ENCODE measurements at places on chromosomes 16 and 17.

DNA sequence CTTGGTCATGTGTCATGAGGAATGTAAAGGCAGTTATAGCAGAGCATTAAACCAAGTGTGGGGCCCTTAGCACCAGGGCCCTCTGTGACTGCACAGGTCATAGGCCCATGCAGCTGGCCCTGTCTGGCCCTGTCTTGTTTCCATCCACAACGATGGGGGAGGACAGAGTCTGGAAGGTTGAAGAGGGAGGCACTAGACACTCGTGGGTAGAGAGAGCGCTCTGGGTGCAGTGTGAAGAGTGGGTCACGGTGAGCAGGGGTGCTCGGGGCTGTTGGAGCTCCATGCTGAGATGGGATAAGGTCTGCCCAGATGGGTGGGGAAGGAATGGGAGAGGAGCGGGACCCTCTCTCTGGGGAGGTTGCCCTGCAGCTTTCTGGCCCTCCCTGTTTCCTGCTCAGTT, 12.8 kb upstream of the KSR1 start:
- DNase-seq, result no peak

DNA sequence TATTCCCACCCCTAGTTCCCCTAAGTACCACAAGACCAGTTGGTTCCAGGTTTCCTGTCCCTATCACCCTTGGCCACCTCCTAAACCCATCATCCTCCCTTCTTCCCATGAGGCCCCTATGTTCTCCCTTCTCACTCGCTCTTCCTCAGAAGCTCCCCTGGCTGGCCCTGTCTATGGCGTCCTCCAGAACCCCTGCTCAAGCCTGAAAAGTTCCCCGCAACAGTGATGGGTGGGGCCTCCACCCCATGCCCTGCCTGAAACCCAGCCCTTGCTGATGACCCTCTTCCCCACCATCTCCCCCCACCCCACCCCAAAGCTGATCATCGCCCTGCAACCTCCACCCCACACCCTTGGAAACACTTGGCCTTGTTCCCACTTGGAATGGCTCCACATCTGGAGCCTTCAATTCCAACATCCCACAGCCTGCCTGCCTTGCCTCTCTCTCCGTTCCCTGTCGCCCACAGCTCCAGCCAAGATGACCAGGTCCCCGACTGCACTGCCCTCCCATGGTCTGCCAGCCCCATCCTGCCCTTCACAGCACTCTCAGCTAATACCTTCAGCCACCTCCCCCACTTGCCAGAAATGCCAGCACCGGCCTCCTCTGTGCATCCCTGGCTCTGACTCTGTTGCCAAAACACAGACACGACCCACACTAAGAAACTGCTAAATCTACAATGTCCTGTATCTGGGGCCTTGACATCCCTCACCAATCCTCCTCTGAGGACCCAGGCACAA, 10.5 kb downstream of the OSBPL7 start:
- DNase-seq, result no peak

DNA sequence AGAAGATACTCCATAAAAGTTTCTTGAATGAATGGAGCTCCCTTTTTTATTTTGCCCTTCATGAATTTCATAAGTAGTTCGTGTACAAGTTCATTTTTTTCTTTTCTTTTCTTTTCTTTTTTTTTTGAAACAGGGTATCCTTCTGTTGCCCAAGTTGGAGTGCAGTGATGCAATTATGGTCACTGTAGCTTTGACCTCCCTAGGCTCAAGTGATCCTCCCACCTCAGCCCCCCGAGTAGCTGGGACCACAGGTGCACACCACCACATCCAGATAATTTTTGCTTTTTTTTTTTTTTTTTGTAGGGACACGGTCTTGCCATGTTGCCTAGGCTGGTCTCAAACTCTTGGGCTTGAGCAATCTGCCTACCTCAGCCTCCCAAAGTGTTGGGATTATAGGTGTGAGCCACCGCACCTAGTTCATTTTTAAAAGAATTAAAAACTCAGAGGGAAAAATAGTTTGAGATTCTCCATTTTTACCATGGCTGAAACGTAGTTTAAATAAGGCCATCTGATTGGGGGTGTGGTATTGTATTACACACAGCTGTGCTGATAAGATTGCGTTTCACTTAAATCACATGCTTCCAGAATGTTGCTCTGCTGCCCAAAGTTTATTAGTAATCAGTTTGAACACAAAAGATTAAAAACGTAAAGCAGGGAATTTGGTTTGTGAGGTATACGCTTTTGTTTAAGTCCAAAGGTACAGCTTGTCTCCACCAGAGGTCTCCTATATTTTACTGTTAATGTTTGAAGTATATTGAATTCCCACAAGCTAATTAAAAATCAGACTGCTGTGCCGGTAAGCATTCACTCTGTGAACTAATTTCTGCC, 154.1 kb downstream of the SOCS1 start:
- no peak for DNase-seq

DNA sequence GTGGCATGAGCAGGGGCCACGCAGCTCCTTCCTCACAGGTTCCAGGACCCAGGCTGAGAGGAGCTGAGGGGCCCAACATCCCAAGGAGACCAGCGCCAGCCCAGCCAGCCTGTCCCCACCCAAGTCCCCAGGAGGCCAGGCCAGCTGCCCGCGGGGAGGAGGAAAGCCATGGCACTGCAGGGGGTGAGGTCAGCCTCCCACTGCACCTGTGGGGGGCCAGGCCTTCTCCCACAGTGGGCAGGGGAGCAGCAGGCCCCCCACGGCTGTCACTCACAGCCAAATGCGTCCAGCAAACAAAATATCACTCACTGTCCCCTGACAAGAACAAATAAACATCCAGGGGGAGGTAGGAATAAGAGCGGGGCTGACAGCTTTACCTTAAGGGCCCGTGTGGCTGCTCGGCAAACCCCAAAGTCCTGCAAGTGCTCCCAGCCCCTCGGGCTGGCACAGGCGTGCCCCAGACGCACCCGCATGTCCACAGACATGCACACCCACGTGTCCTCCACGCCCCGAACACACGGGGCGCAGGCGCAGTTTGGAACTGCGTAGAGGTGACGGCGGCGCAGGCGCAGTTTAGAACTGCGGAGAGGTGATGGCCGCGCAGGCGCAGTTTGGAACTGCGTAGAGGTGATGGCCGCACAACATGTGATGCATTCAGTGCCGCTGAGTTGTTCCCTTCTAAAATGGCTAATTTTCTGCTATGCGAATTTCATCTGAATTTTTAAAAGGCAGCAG, 291.1 kb downstream of the FOXL1 start:
- DNase-seq, result no peak

GRCh38 chr16:55911616-55912015, 36.4 kb upstream of the CES5A start:
- no peak for DNase-seq

- no peak for DNase-seq
These were observed 11.2 kb upstream of the ACSF2 start for GRCh38 chr17:50414808-50415207.

- no peak for DNase-seq
These were observed 156.8 kb downstream of the XYLT1 start for GRCh38 chr16:17313793-17314547.

DNA sequence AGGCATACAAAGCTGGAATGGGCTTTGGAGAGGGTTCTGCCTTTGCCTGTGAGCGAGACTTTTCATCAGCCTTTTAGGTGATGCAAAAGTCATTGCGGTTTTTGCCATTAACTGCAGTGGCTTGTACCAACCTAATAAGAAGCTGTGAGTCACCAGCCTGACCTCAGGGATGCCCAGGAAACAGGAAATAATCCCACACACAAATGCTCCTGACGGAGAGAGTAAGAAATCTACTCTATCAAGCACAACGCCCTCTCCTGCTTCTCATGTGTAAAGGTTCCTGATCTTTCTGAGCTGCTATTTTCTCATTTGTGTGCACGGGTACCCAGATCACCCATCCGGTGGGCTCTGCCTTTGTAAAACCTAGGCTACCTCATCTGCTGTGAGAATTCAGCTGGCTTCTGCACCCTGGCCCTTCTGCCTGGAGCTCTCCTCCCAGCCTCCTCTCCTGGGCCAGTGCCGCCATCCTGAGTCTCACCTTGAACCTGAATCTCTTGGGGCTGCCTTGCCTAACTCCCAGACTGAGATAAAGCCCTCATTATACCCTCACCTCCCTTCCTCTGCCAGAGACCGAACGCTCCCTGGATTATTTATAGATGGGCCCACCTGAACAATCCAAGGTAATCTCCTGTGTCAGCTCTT, 299.7 kb downstream of the C16orf95 start:
- peak; percentile 46 for DNase-seq

DNA sequence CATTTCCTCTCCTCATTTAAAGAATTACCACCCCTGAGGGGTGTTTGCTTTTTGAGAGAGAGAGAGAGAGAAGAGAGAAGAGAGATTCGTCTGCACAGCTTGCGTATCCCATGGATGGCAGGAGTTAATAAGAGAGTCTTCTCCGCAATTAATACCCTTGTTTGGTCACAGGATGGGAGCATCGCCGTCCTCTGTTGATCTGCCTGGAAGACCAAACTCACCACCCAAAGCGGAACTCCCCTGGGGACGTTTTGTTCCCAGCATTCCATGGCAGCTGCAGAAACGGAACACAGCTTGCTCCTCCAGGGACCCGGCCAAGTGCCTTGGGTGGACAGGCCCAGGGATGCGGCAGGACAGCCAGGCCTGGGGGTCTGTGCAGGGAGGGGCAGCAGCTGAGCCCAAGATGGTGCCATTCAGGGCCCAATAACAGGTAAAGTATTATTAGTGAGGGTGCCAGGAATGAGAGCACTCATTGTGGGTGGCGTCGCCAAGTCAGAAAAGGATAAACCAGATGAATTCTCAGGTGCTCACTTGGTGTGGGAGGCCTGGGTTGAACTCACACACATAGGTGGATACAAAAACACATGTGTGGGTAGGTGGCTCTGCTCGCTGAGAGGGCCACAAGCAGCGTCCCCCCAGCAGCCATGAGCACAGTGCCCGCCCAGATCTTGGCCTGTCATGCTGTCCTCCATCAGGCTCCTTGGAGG, 83.1 kb downstream of the NT5M start:
- no peak for DNase-seq

DNA sequence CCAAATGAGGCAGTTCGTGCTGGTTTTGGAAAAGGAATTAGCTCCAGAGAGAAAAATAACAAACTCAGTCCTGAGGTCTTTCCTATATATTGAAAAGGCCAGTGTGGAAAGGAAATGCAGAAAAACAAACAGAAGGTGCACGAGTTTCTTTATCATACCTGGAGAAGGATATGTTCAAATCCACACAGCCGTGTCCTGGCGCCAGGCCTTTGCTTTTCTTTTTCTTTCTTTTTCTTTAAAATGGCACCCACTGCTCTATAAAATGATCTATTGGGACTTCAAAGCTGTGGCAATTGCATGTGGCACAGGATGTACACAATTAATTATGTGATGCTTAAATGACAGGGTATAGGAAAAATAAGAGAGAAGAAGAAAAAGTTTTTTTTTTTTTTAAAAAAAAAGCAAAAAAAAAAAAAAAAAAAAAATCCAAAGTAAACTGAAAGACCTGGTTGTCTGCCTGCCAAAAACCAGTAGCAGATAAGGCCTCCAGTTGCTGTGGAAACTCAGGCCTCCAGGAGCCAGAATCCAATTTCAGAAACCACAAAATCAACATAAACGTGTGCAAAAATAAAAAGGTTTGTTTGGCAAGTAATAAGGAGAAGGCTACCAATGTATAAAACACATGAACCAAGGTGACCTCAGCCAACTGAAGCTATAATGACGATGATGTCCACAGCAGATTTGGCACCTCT, 957.6 kb upstream of the SOX9 start:
- DNase-seq, result no peak

All from SK-MEL-5 (cell line).